Cardiac septum (tissue), 1 donor: ENCODE measurements at places on chromosomes 6 and 20. TPM values are rescaled to one million over a fixed set of nuclear protein-coding genes. Genes with fewer than 3 reads are reported as not detected.

OPRL1 gene
- total RNA-seq = 0.48 TPM

RALGAPA2 gene
- total RNA-seq = 22.5 TPM

COL9A3 gene
- total RNA-seq = 0.94 TPM

ADGB gene
- not detected for total RNA-seq

C6orf163 gene
- total RNA-seq = 4.5 TPM

PREP gene
- 26.2 TPM for total RNA-seq

SSTR4 gene
- not detected for total RNA-seq

HAO1 gene
- not detected for total RNA-seq

TRIM15 gene
- total RNA-seq = not detected

RAET1G gene
- total RNA-seq = 0.35 TPM

PRSS16 gene
- total RNA-seq = not detected

LY6G6C gene
- not detected for total RNA-seq

HUS1B gene
- total RNA-seq = 0.86 TPM

MANEA gene
- total RNA-seq = 5.2 TPM

RNF39 gene
- not detected for total RNA-seq

ADA gene
- 4.1 TPM for total RNA-seq

EEF1A2 gene
- 1,211 TPM for total RNA-seq

SMLR1 gene
- total RNA-seq = not detected
